Activated CD8-positive, alpha-beta memory T cell treated with anti-CD3 and anti-CD28 coated beads for 4 hours (primary cell): ENCODE measurements at places on chromosomes 1 and 21.

DNA sequence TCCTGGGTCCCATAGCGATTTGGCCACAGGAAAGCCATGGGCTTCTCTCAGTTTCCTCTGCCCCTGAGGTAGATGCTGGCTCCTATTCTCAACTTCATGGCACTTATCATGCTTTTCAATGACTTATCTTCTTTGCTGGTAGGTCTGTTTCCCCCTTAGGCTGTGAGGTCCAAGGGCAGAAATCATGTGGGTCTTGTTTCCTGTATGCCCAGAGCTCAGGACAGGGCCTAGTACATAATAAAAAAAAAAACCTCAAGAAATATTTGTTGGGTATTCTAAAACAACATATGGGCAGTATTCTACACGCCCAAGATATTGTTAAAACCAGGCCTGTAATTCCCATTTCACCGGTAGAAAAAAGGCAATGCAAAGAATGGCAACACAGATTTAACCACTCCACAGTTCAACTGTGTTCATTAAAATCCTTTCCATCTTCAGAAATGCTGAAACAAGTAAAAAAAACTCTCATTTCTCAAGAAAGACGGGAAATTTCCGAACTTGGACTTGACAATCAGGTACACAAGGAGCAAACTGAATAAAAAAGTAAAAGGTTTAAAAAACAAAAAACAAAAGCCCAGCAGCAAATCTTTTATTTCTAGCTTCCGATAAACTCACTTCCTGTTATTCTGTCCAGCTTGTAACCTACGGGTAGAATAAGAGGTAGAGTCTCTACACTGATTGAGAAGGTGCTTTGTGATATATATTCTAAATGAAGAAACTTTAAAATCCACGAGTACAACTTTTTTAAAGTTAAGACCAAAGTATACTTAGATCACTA, 6.3 kb upstream of the TDRD10 start:
- no peak for DNase-seq

- no peak for DNase-seq
These were observed 6.4 kb downstream of the IL6R start for GRCh38 chr1:154411525-154411924.

DNA sequence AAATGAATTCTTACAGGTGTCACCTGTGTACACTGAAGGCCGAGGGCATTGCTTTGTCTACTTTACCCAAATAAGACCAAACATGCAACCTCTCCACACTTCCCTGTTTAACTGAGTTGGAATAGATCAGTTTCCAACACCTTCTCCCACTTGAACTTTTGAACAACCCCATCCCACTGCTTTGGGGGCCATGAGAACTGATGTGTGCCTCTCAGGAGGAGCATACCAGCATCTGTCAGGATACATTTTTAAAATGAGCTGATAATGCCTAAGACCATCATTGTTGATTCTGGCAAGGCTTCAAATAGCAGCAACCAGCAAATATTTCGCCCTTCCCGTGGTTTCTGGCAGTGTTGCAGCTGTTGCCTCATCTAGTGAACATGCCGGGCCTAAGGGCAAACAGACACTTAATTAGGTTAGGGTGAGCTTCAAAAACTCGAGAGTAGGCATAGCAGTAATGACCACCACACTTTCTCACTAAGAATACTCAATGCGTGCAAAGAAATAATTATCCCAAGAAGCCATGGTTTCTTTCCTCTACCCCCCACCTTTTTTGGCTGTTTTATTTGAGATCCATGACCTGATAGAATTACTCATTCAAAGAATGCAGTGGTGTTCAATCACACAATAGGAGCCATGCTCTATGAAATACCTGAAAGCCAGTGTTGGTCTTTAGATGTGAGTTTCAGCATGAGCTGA, 63.7 kb downstream of the MAP10 start:
- DNase-seq: no peak

GRCh38 chr1:8629241-8630091, 188.0 kb downstream of the RERE start:
- no peak for DNase-seq

GRCh38 chr1:90781534-90781933, 64.4 kb upstream of the BARHL2 start:
- no peak for DNase-seq

DNA sequence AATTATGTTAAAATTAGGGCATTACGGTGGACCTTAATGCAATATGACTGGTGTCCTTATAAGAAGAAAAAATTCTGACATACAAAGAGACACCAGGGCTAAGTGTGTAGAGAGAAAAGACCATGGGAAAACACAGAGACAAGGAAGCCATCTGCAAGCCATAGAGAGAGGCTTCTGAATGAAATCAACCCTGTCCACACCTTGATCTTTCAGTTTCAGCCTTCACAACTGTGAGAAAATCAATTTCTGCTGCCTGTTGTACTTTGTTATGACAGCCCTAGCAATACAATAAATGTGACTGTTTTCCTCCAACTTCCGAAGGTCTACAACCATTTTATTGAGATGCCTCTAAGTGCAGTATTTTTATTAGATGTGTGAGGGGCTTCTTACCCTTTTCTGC, 1407.2 kb downstream of the MRPL39 start:
- DNase-seq: no peak

- DNase-seq: no peak
These were observed 52.5 kb upstream of the NBL1 start for GRCh38 chr1:19591482-19592091.

- DNase-seq: no peak
These were observed 66.7 kb downstream of the OLFML2B start for GRCh38 chr1:161956930-161957329.

DNA sequence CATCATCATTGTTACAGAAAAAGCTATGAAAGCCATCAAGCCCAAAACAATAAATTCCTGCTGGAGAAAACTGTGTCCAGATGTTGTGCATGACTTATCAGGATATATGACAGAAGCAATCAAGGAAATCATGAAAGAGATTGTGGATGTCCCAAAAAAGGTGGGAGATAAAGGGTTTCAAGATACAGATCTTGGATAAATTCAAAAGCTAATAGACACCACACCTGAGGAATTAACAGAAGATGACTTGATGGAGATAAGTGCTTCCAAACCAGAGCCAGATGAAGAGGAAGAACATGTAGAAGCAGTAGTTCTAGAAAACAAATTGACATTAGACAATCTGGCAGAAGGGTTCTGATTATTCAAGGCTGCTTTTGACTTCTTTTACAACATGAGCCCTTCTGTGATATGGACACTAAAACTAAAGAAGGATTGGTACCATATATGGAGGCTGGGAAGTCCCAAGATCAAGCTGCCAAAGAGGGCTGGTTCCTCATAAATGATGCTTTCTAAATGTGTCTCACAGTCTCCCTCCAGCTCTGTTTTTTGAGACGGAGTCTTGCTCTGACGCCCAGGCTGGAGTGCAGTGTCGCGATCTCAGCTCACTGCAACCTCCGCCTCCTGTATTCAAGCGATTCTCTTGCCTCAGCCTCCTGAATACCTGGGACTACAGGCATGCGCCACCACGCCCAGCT, 32.1 kb upstream of the LRIG2 start:
- DNase-seq: no peak

DNA sequence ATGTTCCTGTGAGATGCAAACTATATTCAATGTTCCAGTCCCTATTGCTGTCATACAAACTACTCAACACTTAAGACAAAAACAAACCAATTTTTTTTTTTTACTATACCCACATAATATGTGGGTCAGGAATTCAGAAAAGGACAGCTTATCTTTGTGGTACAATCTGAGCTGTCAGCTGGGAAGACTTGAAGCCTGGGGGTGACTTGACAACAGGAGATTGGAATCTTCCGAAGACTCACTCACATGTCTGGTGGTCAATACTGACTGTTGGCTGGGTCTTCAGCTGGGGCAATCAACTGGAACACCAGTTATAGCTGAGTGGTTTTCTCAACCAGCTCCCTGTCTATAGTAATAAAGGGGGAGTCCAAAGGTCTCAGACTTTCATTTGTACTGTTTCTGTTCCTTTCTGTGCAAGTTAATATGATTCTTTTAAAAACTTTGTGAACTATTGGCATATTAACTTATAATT, 81.7 kb upstream of the ATP1B1 start:
- DNase-seq: no peak

- DNase-seq: no peak
These were observed 36.2 kb upstream of the BTG2 start for GRCh38 chr1:203268901-203269653.
